ENCODE measurements at places on chromosomes 12 and 14.

GRCh38 chr12:121397521-121397920 is 2.4 kb upstream of the RNF34 start:
- DNase-seq: no peak

GRCh38 chr12:22266101-22266500 is 68.4 kb downstream of the ST8SIA1 start:
- DNase-seq: no peak

- DNase-seq: no peak
These were observed 24.3 kb upstream of the PCNX1 start for GRCh38 chr14:70882776-70883492.

DNA sequence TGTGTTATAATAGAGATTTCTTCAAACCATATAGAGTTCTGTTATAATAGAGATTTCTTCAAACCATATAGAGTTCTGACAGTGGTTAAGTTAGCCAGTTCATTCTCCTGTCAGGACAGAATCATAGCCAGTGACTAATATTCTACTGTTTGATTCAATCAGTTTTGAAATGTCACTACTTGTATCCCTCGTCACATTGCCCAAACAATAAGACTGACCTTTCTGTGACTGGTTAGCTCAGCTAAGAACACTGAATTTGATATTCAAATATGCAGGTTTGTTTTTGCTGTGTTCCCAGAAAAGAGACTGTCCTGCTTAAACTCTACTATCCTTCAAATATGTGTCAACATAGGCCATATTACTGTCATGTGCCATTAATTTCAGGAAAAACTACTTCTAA is 74.4 kb downstream of the ALG10B start:
- DNase-seq: no peak

GRCh38 chr12:20409607-20410377 is 41.5 kb downstream of the PDE3A start:
- no peak for DNase-seq

- DNase-seq: no peak
These were observed 60.8 kb upstream of the SLC38A4 start for GRCh38 chr12:46886541-46887041.

DNA sequence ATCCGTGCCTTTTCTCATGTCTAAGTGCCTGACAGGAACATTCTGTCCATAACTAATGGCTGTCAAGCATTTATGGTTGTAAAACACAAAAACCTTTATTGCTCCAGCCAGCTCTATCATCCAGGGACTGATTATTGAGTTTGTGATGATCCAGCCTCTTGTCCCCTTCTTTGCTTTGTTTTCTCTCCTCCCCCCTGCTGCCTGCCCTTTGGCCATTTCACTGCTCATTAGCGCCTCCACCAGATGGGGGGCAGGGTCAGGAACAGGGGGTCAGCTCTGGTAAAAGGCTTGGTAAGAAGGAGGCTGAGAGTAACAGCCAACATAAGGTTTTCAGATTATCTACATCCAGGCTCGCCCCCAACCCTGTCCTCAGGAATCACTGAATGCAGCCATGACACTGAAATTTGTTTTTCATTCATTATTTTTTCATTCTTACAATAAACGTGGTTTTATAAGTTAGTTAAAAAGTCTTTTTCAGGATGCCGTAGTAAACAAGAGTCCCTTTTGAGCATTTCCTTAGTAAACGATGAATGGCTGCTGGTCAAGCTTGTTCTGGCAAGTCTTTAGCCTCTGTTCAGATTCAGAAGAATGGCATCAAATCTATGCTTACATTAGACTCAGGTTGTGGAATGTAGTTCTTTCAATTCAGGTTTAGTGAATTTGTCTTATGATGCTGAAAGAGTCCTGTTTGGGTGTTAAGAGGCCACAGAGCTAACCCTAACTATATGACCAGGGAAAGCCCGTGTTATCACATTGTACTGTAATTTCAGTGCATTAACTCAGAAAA is 21.7 kb downstream of the HMGA2 start:
- no peak for DNase-seq

GRCh38 chr14:64225151-64225757 is 68.9 kb downstream of the ESR2 start:
- DNase-seq: no peak

- DNase-seq: peak; percentile 74
These were observed 6.0 kb upstream of the IFT81 start for GRCh38 chr12:110117956-110118685.

GRCh38 chr14:43651185-43651787 is 855.8 kb downstream of the FSCB start:
- DNase-seq: no peak

DNA sequence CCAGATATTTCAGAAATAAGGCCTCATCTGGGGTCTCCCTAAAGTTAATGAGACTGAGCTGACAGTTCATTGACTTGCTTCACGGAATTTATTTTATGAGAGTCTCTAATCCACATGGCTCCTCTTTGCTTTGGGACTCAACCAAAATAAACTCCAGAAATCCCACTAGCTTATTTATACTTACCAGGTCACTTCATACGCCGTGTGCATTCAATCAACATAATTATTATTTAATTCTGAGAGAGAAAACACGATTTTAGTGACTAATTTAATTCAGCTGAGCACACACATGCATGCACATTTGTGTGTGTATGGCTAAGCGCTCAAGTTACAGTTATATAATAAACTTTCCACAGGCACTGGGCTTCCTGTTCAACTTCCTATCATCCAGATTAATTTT is 333.4 kb upstream of the CCDC196 start:
- peak; percentile 21 for DNase-seq

DNA sequence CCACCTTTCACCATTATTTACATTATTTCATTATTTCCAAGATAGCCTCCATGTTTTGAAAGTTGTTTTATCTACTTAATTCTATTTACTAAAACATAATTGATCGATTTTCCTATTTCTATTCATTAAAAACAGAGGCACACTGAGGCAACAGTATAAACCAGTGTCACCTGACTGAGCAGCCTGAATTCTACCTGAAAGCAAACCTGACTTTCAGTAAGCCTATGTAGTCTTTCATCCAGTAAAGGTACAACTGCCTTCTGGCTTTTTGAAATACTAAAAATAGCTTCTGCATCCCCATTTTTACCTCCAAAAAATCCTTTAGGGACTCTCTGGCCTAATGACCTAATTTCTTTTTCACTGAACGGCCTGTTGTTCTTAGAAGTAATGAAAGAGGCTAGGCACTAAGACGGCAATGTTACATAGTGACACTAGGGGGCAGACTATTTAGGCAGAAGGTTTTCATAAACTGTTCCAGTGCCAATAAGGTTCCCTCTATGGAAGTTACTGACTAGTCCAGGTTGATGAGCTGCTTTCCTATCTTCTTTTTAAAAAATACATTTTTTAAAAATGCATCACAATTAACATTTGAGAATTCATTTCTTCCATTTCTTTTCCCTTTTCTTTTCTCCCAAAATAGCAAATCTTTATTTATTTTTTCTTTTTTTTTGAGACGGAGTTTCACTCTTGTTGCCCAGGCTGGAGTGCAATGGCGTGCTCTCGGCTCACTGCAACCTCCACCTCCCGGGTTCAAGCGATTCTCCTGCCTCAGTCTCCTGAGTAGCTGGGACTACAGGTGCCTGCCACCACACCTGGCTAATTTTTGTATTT is 17.5 kb downstream of the ANAPC5 start:
- DNase-seq: peak; percentile 58

GRCh38 chr12:97274386-97274785 is 188.2 kb upstream of the RMST start:
- no peak for DNase-seq

DNA sequence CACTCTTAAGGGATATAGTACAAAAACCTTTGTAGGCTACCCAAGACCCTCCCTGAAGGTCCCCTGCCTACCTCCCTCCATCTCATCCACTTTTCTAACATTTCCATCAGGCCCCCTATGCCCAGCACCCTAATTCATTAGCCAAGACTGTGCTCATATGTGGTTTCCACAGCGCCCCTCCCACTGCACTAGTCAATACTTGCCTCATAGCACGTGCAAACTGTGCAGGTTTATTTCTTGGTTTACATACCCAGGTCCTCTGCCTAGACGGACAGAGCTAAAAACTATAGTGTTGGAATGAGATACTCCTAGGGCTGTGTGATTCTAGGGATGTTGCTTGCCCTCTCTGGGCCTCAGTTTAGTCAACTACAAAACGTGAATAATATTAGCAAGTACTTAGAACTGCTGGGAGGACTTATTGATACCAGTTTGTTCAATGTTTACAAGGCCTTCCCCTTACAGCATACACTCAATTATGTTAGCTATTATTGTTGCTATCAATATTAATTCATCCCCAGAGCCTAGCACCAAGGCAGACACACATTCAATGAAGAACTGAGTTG is 50.4 kb downstream of the NUAK1 start:
- no peak for DNase-seq

DNA sequence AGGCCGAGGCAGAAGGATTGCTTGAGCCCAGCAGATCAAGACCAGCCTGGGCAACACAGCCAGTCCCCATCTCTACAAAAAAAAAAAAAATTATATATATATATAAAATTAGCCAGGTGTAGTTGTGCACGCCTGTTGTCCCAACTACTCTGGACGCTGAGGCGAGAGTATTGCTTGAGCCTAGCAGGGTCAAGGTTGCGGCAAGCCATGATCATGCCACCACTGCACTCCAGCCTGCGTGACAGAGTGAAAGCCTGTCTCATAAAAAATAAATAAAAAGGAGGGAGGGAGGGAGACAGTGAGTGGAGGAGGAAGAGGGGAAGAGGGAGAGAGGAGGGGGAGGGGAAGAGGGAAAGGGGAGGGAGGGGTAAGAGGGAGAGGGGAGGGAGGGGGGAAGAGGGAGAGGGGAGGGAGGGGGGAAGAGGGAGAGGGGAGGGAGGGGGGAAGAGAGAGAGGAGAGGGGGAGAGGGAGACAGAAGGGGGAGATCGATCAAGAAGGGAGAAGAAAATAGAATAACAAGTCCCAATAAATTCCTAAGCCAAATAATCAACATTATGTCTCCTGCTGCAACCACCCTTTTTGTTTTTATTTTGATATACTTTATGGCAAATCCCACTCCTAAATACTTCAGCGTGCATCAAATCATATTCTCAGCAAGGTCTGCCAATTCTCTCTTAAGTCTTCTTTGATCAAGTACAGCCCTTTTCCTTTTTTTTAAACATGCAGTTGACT is 163.9 kb downstream of the MED13L start:
- no peak for DNase-seq

DNA sequence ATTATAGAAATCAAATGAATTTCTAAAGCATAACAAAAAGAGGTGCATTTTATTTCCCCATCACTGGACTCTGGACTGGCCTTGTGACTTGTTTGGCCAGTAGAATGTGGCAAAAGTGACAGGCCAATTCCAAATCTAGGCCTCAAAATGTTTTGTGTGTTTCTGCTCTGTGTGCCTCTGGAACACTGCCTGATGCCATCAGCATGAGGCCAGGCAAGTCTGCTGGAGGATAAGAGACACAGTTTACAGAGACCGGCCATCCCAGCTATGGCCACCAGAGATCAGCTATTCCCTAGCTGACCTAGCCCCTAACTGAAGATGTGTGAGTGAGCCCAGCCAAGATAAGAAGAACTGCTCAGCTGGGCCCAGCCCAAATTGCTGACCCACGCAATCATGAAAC is 32.9 kb downstream of the ASCL1 start:
- DNase-seq: no peak

GRCh38 chr12:129771238-129771637 is 132.6 kb downstream of the TMEM132D start:
- no peak for DNase-seq

DNA sequence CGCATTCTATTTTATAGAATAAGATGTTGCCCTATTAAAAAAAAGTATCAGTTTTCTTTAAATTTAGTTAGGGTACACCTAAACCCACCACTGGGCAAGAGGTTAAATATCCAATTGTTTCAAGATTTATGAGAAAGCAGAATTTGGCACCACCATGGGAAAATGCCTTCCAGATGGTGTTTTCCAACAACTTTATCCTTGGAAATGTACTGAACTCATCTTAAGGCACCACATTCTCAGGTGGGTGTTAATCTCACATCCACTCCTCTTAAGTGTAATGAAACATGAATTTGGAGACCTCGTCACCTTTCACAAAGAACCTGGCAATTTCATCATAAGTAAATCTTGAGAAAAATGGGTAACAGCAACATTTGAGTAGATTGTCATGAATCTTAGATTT is 13.1 kb downstream of the CBX5 start:
- no peak for DNase-seq

- DNase-seq: peak; percentile 63
These were observed 51.3 kb downstream of the CPSF6 start for GRCh38 chr12:69290545-69291277.

DNA sequence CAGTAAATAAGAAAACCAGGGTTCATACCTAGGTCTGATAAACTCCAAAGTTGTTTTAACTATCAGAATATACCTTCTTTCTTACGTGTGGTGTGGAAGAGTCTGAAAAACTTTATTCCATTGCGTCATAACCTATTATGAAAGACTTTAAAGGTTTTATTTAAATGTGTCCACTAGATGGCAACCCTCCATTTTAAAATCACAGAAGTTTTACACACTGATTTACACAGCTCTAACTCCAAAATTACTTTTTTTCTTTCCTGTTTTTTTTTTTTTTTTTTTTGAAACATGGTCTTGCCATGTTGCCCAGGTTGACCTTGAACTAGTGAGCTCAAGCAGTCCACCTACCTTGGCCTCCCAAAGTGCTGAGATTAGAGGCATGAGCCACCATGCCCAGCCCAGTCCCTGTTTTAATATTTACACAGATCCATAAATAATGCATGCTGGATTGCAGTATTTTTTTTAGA is 17.3 kb upstream of the TMPRSS12 start:
- DNase-seq: peak; percentile 36

DNA sequence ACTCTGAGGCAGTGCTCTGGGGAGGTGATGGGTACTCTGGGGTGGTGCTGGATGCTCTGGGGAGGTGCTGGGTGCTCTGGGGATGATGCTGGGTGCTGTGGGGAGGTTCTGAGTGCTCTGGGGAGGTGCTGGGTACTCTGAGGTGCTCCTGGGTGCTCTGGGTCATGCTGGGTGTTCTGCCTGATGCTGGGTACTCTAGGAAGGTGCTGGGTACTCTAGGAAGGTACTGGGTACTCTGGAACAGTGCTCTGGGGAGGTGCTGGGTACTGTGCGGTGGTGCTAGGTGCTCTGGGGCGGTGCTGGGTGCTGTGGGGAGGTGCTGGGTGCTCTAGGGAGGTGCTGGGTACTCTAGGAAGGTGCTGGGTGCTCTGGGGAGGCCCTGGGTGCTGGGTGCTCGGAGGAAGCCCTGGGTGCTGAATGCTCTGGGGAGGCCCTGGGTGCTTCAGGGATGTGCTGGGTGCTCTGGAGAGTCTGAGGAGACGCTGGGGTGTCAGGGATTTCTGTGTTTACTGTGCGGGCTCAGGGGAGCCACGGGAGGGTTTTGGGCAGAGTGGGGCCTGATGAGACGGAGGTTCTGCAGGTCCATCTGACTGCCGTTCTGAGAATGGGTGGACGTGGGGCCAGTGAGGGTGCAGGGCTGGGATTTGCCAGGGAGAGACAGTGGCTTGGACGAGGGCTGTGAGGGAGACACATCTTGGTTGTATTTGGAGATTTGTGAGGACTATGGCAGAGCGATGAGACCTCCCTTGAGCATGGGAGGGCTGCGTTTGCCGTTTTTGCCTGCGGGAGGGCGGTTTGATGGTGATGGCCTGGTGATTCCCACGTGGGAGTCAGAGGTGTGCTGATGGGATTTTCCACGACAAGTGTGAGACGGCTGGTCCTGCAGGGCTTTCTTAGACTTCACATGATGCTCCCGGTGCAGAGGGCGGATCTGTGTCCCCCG is 30.0 kb downstream of the MMP17 start:
- DNase-seq: no peak

Data from LNCaP clone FGC (cell line).